ENCODE measurements at places on chromosomes 11 and 22.

DNA sequence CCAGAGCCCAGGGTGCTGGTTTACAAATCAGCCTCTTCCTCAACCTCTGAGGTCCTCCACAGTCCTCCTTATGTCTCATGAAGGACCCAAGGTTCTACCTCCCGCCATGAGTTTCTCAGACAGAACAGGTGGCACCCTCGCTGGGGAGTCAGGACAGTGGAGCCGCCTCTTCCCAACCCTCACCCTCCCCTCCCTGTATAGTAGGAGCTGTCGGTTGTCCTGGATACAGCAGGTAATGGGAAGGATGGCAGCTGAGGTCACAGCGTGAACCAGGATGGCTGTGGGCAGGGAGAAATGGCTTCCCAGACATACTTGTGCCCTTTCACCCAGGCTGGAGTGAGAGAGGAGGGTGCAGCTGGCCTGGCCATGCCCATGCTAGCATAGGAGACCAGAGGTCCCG is 134.6 kb downstream of the CHST1 start:
- no peak for DNase-seq

GRCh38 chr11:34719303-34719848 is 98.5 kb downstream of the EHF start:
- DNase-seq = no peak

DNA sequence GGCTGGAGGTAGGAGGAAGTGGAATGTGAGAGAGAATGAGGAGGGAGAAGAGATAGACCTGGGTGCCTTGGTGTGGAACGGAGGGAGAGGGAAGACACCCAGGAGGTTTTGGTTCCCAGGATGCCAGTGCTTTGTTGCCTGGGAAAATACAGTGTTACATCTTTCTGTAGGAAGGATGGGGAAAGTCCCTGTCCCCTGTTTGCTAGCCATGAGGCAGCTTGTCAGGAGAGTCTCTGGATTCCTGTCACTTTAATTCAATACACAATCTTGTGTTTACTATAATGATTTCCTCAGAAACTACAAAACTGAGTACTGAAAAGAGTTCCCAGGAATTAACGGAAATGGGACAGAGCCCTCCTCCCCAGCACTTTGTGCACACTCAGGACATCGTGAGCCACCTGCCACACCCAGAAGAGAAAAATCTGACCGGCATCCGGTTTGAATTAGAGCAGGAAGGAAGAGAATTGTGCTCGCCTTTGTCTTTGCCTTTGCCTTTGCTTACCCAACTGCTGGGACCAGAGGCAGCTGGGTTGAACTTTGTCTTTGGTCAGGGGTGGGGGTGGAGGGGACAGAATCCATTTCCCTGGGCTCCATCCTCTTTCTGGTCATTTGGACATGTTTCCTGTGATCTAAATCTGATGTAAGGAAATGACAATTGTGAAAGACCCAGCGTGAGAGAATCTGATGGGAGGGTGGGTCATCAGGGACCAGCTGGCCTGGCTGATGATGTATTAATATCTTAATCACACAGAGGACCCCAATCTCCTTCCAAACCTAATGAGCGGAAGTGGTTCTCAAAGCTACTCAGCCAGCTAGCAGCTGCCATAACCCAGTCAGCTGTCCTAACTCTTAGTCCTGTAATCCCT is 1.3 kb upstream of the LIMK2 start:
- DNase-seq = no peak

GRCh38 chr22:35315141-35315854 is 15.6 kb downstream of the TOM1 start:
- no peak for DNase-seq

DNA sequence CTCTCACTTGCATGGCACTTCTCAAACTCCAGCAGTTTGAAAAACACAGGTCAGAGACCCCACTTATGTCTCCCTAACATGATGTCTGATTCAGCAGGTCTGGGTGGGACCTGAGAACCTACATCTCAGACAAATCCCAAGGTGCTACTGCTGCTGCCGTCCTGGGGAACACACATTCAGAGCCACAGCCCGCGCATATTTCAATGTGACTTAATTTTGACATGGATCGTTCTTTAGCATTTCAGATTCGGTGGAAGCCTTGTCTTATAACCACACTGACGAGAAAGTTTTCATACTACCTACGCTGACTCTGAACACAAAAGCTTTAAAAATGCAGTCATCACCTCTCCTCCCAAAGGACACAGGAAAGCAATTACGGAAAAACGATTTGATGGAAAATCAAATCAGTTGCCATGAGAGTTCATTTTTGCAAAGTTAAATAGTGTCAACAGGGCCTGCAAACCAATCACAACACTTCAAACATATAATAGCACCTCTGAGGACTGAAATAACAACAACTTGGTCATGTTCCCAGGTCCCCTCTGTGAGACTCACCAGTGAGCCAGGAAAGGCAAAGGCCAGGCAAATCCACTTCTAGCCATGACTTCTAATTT is 132.6 kb downstream of the SHANK2 start:
- DNase-seq = no peak

DNA sequence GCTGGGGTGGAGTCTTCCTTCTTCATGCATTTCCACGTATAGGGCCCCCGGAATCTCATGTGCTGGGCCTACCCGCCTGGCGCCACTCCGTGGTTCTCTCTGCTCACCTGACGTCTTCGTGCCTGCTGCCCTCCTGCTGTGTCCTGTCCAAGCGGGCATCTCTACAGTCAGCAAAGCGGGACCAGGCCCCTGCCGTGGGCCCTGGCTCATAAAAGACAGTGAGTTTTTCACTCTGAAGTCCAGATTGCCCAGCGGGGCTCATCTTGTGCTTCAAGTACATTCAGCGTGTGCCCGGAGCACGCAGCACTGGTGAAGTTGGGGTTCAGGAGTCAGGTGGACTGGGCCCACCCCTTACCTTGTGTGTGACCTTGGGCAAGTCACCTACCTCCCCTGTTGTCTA is 17.4 kb downstream of the C11orf24 start:
- no peak for DNase-seq

GRCh38 chr11:122075016-122075415 is 41.0 kb downstream of the BLID start:
- no peak for DNase-seq

- no peak for DNase-seq
Measured at GRCh38 chr11:35811783-35812182, 132.1 kb upstream of the LDLRAD3 start.

GRCh38 chr22:29511126-29511862 is 31.3 kb downstream of the NEFH start:
- no peak for DNase-seq

GRCh38 chr22:27682437-27682836 is 119.1 kb downstream of the MN1 start:
- no peak for DNase-seq

- no peak for DNase-seq
Measured at GRCh38 chr11:114236829-114237228, 59.4 kb upstream of the NNMT start.

Data from A549 (cell line).